ENCODE measurements at places on chromosomes 12 and 14.

DNA sequence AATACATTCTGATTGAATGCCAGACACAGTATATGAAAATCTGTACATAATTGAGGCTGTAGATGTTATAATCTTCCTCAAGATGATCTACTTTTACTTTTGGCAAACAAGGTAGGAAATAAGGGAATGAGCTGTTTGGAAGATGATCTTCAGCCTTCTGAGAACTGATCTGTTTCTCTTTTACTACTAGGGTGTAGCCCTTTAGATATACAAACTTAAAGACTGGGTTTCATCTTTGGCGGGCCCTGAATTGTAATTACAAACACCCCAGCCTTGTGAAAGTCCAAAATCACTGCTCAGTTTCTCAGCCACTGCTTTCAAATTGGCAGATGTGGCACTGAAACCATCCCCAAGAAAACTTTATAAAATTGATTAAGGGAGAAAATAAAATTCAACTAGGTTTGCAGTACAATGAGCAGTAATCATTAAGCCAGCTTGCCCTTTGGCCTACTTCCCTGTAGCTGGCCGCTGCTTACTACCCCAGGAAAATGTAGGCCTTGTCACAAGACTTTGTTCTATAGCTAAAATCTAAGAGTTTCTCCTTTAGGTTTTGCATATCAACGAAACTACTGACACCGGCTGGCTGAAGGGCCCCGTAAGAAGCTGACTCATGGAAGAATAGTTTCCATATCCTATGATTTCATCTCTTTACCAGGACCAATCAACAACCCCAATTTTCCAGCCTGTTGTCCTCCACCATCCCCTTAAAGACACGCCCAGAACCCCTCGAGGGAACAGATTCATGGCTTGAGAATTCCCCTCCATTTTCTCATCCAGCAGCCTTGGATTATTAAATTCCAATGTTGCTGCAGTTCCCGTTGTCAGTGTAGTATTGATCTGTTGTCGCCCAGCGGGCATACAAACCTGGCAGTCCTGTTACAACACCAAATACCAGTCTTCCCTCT is 210.8 kb downstream of the PCNX1 start:
- DNase-seq: no peak

- no peak for DNase-seq
These were observed at the start of gene TESPA1 for GRCh38 chr12:54984658-54985376. Gene TESPA1 (minus strand): TSS chr12:54984762. CDS start chr12:54974562, 10,200 bp downstream.

DNA sequence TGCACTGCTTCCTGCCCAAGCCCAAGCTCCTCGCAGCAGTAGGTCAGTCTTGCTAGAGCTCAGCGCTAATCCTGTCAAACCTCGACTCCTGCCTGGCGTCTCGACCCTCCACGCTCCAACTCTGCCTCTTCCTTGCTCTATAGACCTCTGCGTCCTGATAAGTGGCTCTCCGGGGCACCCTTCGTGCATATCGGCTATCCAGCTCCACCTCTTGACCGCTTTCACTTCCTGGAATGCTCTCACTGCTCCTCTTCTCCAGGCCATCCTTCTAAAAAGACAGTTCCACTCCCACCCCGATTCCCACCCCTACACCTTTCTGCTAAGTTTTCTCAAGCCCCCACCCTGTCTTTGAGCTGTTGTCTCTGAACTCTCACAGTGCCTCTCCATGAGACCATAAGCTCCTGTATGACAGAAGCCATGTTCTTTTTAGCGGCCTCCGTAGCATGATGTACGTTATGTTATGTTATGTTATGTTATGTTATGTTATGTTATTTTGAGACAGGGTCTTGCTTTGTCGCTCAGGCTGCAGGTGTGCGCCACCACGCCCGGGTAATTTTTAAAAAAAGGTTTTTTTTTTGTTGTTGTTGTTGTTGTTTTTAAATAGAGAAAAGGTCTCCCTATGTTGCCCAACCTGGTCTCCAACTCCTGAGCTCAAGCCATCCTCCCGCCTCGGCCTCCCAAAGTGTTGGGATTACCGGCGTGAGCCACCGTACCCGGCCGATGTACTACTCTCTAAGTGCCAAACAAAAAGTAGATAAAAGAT is 601 bp downstream of the COX14 start:
- DNase-seq: no peak

DNA sequence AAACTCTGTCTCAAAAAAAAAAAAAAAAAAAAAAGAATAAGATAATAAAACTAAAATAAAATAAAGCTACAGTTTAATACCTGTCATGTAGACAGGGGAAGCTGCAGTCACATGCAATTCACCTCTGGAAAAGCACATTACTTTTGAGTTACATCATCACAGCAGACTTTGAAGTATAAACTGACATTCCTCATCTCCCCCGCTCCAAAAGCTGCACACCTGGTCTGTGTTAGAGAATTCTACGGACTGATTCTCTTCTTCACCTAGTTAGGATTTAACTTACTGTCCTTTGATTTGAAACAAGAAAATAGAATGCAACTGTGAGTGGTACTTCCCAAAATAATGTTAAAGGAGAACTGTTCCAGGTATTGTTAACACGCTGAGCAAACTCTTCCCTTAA is 25.1 kb downstream of the SPPL3 start:
- DNase-seq: no peak

DNA sequence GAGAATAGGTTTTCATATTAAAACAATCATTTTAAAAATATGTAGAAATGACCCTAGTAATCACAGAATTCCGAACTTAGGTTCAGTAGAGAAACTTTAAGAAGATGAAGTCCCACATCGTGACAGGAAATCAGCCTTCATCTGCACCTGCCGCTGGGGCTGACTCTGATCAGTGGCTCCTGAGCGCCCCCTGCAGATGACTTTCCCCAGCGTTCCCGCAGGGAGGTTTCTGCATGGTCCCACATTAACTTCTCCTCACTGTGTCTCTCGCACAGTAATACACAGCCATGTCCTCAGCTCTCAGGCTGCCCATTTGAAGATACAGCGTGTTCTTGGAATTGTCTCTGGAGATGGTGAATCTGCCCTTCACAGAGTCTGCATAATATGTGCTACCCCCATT is 1131.1 kb downstream of the TMEM121 start:
- DNase-seq: no peak

DNA sequence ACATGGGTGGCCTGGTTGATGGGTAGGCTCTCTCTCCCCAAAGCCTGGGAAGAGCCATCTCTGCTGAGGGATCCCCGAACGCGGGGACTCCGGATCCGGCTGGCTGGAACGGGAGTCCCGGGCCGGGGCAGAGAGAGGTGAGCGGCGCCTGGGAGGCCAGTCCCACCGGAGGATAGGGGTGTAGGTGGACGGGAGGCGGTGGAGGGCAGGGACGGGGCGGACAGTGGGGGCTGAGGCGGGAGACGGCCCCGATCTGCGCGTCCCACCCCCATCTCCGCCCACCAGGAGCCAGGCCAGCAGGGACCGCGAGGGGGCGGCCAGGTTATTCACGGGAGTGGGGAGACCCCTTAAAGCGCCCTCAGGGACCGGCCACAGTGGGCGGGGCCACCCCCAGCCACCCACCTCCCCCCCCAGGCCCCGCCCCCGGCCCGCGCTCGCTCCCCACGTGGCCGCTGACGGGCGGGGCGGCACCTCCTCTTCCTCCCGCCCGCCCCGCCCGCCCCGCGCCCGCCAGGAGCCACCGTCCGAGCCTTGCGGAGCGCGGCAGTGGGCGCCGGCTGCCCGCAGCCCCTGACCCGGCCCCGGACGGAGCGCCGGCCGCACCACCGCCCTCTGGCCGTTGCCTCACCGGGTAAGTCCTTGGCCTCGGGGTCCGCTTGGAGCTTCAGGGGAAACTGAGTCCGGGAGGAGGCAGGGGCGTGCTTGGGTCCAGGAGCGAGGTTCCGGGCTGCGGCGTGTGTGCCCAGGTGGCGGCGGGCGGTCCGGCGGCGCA is at the start of gene INF2:
TSS of gene INF2 (plus strand) at position 510 of the 772 bp plus-strand sequence. CDS start 11,748 bp downstream, outside the sequence.
- DNase-seq: peak; percentile 50

- DNase-seq: no peak
These were observed 14.8 kb downstream of the ZBTB39 start for GRCh38 chr12:56991319-56992246.

GRCh38 chr12:124720004-124720680 is 143.5 kb downstream of the SCARB1 start:
- DNase-seq: peak; percentile 68

GRCh38 chr14:41597647-41598046 is 9.0 kb upstream of the LRFN5 start:
- no peak for DNase-seq

GRCh38 chr12:30546121-30546520 is 149.5 kb downstream of the IPO8 start:
- no peak for DNase-seq

GRCh38 chr12:131220331-131220685 is 266.6 kb downstream of the ADGRD1 start:
- DNase-seq: no peak

GRCh38 chr12:130849561-130850417 is 10.7 kb upstream of the STX2 start:
- DNase-seq: no peak

GRCh38 chr12:110639336-110640141 is 25.6 kb downstream of the TCTN1 start:
- no peak for DNase-seq

- DNase-seq: peak; percentile 62
These were observed 11.3 kb downstream of the KIF26A start for GRCh38 chr14:104149617-104150135.

DNA sequence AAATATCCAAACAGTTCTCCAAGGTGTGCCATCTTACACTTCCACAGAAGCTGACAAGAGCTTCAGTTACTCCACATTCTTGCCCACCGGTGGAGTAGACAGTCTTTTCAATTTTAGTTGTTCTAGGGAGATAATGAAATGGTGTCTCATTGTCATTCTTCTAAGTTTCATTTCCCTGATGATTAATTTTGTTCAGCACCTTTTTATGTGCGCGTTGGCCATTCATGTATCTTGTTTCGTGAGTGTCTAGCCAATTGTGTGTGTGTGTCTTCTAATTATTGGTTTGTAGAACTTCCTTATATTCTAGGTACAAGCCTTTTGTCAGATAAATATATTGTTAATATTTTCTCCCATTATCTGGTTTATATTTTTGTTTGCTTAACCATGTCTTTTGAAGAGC is 63.1 kb downstream of the GLT1D1 start:
- DNase-seq: no peak

DNA sequence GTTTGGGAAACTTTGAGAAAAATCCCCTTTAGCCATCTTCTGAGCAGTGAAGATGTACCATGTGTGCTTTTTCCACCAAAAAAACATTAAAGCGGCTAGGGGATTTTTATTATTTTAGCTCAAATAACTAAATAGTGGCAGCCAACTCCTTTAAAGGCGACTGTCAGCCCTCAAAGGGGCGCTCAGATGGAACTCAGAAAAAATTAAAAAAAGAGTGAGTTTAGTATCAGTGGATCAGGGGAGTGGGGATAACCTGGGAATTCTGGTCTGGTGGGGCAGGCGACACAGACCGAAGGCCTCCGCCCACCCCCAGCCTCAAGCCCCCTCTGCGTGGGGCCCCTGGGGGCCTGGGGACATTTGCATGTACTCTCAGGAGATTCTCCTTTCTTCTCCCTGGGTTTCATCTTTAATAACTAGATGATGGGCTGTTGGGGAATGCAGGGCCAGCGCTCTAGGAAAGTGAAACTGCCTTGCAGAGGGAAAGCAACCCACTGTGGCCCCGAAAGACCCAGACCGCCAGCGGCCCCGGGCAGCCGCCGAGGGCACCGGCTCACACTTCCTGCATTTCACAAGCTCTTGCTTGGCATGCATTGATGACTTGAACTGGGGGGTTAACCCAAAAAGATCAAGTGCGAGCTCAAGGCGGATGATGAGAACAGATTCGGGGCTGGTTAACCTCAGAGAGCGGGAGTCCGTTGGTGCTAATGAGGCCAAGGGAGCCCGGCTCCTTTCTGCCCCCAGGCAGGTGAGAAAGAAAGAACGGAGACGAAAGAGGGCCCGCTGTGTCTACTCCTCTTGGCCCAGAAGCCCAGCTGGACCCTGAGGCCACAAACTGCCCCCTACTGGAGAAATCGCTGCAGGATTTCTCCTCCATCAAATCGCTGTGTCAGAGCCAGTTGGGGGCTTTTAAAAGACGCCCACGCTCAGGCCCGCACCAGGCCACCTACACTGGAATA is 7.3 kb upstream of the BATF start:
- no peak for DNase-seq

- no peak for DNase-seq
These were observed 131.2 kb upstream of the FOXG1 start for GRCh38 chr14:28635387-28635786.

GRCh38 chr12:41439801-41440200 is 251.7 kb downstream of the PDZRN4 start:
- DNase-seq: no peak

GRCh38 chr12:76768576-76768975 is 4.7 kb downstream of the ZDHHC17 start:
- DNase-seq: peak; percentile 6

DNA sequence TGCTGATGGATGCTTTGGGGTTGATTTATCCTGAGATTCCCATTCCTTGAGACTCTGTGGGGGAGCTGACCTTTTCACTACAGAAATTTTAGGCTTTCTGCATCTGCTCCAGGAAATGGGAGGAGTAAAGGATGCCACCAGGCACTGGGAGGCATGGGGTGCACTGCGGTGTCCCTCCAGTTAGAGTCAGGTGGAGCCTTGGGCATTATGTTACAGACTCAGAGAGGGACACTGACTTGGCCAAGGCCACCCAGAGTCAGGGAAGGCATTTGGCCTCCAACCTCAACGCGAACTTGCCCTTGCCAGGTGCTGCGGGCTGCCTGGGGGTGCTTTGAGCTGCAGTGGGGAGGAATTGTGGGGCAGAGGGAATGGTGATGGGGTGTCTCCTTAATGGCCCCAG is 58.0 kb upstream of the TBX3 start:
- no peak for DNase-seq

GRCh38 chr12:112112409-112113133 is 4.0 kb upstream of the NAA25 start:
- no peak for DNase-seq

- DNase-seq: no peak
These were observed 63.7 kb downstream of the FBXL14 start for GRCh38 chr12:1530592-1531152.

DNA sequence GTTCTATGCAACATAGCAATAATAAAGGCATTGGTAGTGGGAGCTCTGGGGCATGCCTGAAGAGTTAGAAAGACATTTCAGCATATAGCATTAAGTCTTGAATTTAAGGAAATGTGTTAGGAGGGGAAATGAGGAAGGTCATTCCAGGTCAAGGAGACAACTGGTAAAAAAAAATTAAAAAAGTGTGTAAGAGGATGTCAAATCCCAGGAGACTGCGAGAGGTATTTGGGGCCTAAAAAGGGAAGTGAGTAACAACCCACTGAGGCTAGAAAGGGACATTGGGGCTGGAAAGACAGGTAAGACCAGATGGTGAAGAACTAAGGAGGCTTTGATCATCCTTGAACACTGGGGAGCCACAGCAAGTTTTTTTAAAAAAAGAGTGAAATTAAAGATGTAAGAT is 152.9 kb downstream of the SLC25A21 start:
- DNase-seq: no peak

DNA sequence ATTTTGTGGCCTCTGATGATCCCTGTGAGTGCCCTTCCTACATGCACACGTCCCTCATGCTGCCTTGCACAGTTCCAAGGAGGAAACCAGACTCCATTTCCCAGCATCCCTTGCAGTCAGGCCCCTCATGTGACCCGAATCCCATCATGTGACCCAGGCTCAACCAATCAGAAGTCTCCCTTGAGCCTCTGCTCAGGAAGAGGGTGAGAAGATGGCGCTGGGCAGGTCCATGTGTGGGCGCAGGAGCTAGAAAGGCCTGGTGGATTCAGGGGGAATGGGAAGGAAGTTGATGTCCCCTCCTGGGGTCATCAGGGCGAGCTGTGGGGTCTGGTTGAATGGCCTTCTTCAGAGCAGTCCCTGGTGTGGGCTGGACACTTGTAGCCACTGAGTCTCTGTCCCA is 240.5 kb downstream of the ADGRD1 start:
- DNase-seq: no peak
